ENCODE measurements at places on chromosomes 7 and 10.

DNA sequence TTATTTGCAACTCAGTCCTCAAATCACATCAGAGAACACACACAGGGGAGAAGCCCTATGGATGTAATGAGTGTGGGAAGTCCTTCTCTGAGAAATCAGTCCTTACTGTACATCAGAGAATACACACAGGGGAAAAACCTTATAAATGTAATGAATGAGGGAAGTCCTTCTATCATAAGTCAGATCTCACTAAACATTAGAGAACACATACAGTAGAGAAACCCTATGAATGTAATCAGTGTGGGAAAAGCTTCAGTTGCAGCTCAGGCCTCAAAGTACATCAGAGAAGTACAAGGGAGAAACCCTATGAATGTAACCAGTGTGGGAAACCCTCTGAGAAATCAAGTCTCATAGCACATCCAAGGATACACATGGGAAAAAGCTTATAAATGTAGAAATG, 39.0 kb upstream of the ZNF248 start:
- no peak for DNase-seq

DNA sequence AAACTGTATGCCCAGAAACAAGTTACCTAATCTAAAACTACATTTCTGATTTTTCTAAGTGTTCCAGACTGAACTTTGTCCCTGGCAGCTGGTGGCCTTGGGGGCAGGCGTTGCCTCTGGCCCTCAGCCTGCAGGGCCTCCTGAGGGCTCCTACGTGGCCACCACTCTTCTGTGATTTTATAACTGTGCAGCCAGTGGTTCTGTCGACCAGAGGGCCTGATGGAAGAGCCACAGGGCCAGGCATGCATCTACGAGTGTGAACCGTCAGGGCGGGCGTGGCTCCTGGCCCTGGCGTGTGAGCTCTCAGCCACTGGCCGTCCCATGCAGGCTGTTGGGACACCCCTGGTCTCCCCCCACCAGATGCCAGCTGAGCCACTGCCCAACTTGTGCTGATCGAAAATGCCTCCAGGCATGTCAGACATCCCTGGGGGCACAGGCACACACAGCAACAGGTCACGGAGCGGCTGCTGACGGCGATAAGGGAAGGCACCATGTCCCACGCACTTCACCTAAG, 173.4 kb downstream of the ZMYND11 start:
- no peak for DNase-seq

DNA sequence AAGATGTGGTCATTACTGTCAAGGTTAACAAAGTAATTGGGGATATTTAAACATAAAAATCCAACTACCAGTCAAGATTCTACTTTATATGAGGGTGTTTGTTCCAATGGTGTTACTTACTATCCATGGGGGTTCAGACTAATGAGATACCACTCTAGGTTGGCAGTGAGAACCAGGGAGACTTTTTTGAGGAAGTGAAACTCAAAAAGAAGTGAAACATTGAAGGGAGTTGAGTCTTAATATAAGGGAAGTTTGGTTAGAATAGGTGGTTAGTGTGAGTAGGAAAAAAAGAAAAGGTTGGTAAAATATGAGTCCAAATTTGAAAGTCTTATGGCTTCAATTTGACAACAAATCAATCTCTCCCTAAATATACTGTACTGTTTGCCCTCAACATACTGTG, 123.6 kb upstream of the ANK3 start:
- no peak for DNase-seq

GRCh38 chr10:8830876-8831275, 776.4 kb downstream of the GATA3 start:
- no peak for DNase-seq

- DNase-seq: no peak
These were observed 108.9 kb downstream of the SAMD9 start for GRCh38 chr7:93008833-93009232.

GRCh38 chr7:42180806-42181205, 56.2 kb downstream of the GLI3 start:
- DNase-seq: no peak

DNA sequence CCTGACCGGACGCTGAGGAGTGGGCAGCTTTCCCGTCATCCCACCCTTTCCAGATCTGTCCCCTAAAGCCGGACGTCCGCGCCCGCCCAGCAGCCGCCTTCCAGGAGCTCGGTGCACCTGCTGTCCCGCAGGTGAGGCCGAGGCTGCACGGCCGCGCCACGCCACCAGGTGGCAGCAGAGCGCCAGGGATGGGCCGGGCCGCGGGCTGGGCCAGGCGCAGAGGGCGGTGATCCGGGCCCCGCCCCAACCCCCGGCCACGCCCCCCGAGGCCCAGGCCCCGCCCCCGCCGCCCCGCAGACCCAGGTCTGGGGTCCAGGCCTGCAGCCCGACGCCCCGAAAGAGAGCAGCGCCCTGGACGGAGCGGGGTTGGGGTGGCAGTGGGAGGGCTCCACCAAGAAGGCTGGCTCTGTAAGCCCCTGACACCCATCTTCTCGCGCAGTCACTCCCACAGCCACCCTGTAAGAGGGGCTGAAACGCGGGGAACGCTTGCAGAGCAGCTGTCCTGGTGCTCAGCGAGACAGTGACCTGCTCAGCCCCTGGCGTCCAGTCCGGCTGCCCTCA, 32.2 kb downstream of the FOXL3 start:
- peak; percentile 74 for DNase-seq

GRCh38 chr10:132104471-132105301, 38.9 kb downstream of the JAKMIP3 start:
- no peak for DNase-seq

GRCh38 chr10:103111031-103111917, 81.8 kb downstream of the NT5C2 start:
- no peak for DNase-seq

DNA sequence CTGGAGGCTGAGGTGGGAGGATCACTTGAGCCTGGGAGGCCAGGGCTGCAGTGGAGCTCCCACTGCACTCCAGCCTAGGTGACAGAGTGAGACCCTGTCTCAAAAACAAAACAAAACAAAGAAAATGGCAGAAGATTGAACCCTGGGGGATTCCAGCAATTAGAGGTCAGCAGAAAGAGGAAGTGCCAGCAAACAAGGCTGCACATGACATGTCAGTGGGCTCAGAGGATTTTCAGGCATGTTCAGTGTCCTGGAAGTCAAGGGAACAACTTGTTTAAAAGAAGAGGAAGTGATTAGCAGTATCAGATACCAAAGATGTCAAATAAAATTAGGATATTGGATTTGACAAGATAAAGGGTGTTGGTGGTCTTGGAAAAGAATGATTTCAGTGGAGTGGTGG, 32.3 kb downstream of the RAB18 start:
- no peak for DNase-seq

DNA sequence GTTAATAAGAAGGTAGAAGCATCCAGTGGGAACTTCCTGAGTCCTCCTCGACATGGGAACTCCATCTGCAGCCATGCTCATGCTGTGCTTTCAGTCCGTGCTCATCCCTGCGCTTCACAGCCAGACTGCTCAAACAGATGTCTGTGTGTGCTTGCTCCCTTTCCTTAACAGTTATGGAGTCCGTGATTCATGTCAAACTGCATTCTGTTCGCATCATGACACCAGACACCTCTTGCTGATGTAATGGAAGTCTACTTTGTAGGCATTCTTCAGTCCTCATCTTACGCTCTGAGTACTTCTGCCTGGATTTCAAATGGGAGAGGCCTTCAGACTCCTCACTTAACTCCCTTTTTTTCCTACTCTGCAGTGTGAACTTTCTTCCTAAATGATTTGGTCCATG, 304.9 kb downstream of the SUGCT start:
- no peak for DNase-seq

DNA sequence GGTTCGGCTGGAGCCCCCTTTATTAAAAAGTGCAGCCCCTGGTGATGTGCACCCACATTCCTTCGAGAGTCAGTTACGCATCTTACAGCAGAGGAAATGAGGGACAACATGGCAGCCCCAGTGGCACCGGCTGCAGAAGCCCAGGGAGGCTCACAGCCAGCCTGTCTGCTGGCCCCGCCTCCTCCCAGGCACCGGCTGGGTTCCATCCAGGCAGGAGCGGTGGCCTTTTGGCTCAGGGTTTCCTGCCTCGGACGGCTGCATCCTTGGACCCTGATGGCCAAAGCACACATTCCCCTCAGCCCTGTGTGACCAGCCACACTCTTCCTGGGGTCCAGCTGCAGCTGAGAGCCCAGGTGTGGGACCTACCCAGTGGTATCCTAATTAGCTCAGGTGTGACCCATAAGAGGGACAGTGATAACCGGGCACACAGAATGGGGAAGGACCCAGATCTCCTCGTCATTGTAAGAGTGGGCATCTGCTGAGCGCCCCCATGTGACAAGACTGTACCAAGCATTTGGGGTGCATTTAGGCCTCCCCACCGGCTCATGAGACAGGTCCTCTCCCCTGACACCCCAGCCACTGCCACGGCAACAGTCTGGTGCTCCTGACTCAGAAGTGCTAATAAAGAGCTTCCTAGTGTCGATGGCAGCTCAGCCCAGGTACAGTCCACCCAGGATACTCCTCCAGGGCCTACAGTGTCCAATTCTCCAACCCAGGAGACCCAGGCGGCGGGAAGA, 63.3 kb upstream of the CHST15 start:
- no peak for DNase-seq

GRCh38 chr10:118998183-118998582, 31.3 kb upstream of the NANOS1 start:
- no peak for DNase-seq

GRCh38 chr7:30845426-30846135, 66.1 kb upstream of the AQP1 start:
- DNase-seq: no peak

DNA sequence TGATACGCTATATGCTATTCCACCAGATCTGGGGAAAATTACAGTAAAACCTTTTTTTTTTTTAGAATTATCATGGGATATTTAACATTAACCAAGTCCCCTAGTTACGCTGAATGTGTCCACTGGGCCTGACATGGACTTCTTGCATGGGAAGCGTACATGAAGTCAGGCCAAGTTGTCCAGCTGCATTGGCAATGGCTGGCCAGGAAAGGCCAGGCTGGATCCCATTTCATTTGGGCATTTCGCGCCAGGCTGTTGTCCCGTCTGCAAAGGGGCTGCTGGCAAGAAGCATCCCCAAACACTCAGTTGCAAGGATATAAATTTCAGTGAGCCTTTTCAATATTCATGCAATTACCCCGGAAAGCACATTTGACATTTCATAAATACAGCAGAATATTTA, 933.3 kb downstream of the GRID1 start:
- no peak for DNase-seq

DNA sequence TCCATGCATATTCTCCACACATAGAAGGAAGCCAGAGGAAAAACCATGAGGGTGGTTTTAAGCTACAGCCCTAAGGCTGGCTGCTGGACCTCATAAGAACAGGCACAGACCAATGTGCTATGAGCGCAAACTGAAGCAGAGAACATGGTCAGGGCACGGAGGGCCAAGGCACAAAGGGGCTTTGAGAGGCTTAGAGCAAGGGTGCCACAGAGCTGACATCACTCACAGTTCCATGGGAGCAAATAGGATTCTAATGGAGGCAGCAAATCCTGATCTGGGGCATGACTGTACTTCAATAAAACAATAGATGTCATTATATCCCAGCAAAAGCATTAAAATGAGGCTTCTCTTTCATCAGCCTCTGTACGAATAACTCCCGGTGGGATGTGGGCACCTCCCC, 162.4 kb downstream of the COBL start:
- DNase-seq: no peak

DNA sequence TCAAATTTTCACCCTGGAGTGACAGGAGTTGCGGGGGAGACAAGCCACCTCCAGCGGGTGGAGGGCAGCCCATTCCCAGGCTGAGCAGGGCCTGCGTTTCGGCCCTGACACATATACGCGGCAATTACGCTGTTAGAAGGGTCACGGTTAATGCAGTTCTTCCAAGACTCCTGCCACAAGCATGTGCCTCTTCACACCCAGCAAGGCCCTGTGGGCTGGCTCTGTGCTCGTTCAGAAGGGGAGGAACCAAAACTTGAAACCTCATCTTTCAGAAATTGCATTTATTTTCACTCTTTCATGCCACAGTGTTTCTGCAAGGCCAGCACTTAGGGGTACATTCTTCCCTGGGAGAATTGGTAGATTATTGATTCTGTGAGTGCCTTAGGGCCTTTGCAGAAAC, 24.7 kb downstream of the LRMDA start:
- DNase-seq: no peak

DNA sequence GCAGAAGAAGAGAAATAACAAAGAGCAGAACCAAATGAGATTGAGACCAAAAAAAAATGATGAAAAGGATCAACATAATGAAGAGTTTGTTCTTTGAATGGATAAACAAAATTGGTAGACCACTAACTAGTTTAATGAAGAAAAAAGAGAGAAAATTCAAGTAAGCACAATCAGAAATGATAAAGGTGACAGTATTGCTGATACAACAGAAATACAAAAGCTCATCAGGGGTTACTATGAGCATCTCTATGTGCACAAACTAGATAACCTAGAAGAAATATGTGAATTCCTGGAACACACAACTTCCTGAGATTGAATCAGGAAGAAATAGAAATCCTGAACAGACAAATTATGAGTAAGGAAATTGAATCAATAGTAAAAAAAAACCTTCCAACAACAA, 157.1 kb downstream of the ZEB1 start:
- DNase-seq: no peak

- no peak for DNase-seq
These were observed 81.0 kb upstream of the FZD8 start for GRCh38 chr10:35723059-35723458.

DNA sequence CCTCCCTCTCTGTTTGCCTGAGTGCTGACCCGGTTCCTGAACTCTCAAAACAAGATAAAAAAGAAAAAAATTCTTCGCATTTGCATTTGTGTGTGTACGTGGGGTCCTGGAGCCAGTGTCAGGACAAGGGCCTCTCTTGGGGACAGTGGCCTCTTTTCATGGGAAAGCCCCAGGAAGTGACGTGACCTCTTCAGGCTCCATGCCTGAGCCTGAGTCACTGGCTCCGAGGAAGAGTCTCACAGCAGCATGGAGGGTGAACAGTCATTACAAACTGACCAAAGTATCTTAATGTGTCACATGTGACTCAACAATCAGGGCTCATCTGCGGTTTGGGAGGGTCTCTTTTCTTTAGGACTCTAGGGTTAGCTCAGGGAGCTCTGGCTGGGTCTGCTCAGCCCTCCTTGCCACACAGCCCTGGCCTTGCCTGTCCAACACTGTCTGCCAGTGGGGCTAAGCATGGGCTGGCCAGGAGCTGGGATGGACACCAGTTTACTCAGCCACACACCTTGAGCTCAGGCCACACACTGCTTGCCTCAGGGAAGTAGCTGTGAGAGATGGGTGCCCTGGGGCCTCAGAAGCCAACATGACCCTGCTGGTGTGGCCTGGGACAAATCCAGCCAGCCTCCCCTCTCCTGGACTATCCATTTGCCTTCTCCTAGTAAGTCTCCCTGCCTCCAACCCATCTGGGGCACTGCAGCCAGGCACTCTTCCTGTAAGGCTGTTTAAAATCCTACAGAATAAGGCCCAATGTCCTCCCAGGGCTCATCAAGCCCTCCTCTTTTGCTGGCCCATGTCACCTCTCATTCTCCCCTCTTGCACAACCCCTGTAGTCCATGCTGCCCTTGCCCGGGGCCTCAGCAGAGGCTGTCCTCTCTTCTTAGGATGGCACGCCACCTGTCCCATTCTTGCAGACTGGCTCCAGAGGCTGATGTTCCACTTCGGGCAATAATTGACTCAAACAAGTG, 10.5 kb downstream of the TMEM273 start:
- DNase-seq: peak; percentile 46

- DNase-seq: no peak
These were observed 100.2 kb downstream of the GNAT3 start for GRCh38 chr7:80411621-80412020.

GRCh38 chr7:15508258-15508657, 53.6 kb downstream of the AGMO start:
- no peak for DNase-seq
